Stimulated activated CD4-positive, alpha-beta T cell treated with anti-CD3 and anti-CD28 coated beads, TNF-alpha, amount 100 ng/mL, for 48 hours (primary cell): ENCODE measurements at places on chromosomes 4 and X.

DNA sequence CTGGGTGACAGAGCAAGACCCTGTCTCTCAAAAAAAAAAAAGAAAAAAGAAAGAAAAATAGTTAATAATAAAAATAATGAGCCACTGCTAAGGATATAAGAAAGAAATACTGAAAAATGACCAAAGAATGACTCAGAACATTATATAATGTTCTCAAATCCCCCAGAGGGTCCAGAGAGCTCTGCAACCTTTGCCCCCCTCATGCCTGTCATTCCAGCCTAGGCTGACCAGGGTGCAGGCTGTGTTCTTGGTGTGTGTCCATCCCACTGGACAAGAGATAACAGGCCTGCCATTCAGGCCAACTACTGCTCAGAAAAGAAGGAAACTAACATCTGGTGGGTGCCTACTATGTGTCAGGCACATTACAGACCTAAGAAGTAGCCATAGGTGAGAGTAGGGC lies 72.7 kb upstream of the EDNRA start:
- DNase-seq, result no peak

GRCh38 chr4:129901205-129901604 lies 805.3 kb downstream of the C4orf33 start:
- DNase-seq, result no peak

- DNase-seq, result no peak
Measured at GRCh38 chrX:49237060-49237459, 1.8 kb downstream of the CCDC22 start.

DNA sequence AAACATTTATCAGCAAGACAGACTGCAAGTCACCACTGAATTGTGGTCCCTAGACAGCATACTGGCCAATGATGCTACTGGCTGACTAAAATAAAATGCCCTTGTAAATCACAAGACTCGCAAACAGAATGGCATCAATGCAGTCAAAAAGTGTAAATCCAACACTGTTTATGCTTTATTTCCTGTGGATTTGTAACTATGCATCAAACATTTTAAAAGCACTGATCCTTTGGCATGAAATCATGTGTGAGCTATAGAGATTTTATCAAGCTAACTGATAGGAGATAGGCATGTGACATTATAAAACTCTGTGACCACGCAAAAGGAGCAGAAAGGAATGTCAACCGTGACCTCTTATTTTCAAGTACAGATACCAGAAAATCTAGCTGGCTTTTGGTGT lies 20.8 kb downstream of the MBNL3 start:
- DNase-seq, result no peak

GRCh38 chr4:189049682-189050081 lies 891.0 kb upstream of the FRG1 start:
- no peak for DNase-seq

- no peak for DNase-seq
Measured at GRCh38 chr4:128328106-128328505, 40.5 kb upstream of the PGRMC2 start.

DNA sequence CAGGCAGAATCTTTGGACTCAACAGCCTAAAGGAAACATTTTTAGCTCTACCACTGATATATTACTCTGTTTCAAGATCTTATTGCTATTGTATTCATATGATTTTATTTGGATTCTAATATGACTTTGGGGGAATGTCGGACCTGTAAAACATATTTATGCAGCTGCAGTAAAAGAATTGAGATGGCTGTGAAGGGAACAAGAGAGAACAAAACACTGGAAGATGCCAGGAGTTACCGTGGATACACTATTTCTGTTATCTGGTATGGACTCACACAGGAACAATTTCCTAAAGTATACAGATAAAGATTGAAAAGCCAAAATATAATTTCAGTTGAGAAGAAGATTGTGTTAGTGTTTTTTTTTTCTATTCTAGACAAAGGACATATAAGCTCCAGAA lies 113.0 kb upstream of the DCLK2 start:
- no peak for DNase-seq

DNA sequence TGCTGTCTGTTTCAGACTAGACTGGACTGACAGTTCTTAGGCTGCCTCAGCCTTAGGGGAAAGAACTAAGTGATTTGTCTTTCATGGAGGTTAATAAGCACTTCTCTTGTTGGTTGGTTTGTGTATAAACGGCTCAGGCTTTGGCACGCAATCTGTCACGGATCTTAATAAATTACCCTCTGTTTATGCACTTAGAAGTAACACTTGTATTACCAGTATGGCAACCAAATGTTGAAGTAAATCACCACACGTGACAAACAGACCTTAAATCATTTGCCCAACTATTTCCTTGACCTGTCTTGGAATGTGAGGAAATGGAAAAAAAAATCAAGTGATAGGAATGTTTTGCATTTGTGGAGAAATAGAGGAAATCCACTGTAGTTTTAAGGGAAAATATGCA lies 69.9 kb downstream of the TEX13A start:
- no peak for DNase-seq

GRCh38 chr4:128633067-128633466 lies 176.4 kb upstream of the JADE1 start:
- DNase-seq, result no peak

- no peak for DNase-seq
Measured at GRCh38 chr4:115454228-115454627, 340.8 kb upstream of the NDST4 start.

DNA sequence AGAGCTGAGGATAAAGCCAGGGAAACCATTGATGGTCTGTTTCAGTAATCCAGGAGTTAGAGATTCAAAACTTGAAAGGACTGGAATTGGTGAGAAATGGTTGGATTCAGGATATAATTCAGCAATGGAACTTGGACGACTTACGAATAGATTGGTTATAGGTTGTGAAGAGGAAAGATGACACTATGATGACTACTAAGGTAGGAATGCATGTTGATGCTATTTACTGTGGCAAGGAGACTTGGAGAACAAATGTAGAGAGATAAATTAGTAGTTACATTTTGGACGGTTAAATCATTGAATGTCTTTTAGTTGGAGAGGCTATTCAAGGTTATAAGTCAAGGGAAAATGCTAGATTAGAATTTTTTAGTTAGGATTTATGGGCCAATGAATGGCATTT lies 365.4 kb upstream of the TECRL start:
- DNase-seq, result no peak

DNA sequence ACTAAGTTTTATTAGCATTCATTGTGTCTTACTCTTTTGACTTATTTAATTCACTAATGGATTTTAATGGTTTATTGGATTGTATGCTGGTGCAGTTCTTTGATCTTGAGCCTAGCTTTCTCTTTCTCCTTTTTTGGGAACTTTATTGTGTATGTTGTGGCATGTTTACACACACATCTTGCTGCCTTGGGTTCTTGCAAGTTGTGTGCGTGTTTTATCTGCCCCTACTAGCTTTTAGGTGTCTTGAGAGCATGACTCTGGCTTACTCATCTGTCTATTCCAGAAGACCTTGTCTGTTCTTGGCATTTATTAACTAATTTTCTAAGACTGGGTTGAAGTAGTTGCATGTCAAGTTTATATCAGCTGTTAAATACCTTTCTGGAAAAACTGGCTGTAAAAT lies 2.7 kb downstream of the TMEM165 start:
- no peak for DNase-seq

GRCh38 chrX:31153475-31154047 lies 81.7 kb upstream of the FTHL17 start:
- no peak for DNase-seq

GRCh38 chrX:1564750-1565683 lies 26.4 kb upstream of the AKAP17A start:
- DNase-seq, result no peak

DNA sequence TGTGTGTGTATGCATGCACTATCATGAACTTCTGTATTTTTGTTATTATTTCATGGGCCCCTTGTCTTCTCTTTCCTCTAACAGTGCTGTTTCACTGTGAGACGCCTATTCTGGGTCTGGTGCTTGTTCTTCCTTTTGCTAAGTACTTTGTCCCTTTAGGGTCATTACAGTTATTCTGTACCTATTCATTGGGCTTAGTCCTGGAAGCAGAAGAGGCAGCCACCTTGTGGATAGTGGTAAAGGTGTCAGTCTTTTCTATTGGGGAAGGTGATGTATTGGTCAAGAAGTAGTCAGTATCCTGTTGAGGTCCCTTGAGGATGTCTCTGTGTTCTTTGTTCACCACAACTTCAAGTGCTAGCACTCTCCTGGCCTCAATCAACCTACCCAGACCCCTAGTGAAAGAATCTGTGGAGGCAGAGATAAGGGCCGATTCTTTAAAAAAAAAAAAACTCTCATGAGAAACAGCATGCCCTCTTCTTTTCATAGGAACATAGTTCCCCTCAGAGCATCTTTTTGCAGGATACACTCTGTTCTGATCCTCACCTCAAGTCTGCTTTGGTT lies 593.8 kb downstream of the SPRY1 start:
- DNase-seq, result no peak

GRCh38 chr4:67927251-67927650 lies 36.0 kb downstream of the TMPRSS11A start:
- no peak for DNase-seq

DNA sequence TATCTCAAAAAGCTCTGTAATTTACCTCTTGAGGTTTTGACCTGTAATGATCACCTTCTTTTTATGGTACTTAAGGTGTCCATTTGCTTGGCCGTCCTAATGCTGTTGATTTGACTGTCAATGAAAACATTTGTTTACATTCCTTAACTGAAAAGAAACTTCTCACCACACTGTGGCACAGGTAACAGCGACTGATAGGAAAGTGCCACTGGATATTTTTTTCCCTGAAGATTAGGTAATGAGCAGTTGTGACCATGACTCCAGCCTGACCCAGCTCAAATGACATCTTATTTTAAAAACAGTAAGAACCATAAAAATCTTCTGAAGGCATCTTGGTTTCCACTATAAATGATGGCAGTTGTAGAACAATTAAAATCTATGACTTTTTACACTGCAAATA lies 87.6 kb downstream of the HHIP start:
- no peak for DNase-seq

DNA sequence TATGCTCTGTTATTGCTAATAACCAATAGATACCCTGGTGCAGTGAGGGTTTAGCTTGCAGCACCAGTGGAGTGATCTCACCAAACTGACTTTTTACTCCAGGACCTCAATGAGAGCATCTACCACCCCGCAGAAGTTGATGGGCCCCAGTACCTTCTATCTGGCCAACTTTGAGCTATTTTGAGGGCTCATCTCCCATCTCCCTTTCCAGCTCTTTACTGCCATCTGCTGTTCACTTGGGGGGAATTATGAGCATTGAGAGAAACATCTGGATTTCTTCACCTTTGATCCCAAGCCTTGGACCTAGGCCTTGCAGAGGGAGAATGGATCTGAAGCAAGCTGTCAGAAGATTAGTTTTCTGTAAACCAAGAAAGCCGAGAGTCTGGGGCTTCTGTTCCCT lies 143.6 kb downstream of the TMEM164 start:
- no peak for DNase-seq

DNA sequence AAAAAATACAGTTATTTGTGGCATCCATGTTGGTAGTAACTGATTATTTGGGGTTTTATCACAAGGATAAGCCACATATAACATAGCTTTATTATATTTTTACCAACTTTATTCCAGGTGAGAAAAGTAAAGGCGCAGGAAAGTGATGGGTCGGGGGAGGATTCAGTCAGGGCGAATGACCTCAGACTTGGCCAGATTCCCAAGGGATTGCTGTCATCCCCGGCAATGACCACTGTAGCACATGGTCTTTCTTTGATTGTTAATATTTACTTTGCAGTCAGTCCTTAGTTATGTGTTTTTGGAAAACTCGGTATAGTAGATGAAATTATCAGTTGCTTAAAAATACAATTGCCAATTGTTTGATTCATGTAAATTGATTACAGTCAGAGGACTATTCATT lies 17.6 kb downstream of the GRIA3 start:
- no peak for DNase-seq

- DNase-seq, result no peak
Measured at GRCh38 chr4:165540206-165540830, 161.5 kb downstream of the CPE start.

DNA sequence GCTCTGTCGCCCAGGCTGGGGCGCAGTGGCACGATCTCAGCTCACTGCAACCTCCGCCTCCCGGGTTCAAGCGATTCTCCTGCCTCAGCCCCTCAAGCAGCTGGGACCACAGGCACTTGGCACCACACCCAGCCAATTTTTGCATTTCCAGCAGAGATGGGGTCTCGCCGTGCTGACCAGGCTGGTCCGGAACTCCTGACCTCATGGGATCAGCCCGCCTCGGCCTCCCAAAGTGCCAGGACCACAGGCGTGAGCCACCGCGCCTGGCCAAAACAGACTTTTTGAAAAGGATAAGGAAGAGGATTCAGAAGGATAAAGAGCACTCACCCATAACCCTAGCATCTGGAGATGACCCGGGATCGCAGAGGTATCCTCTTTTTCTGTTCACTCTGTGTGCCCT lies 224.5 kb upstream of the AGTR2 start:
- no peak for DNase-seq

DNA sequence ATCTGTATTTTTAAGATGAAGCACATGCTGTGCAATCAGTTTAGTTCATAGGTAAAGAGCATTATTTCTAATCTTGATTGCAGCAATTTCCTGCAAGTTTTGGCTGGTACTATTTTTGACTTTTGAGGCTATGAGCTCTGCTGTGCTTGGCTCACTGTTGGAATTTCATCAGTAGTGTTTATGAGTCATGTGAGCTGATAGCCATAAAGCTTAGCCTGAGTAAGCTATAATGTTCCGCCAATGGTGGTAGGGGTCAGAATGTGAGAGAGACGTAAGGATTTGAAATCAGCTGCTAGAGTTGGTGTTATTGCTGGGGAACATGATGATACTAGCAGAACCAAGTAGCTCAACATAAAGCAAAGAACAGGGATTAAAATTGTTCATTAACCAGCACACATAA lies 590.9 kb upstream of the GNPDA2 start:
- DNase-seq, result no peak

GRCh38 chr4:26803211-26803861 lies 57.3 kb upstream of the STIM2 start:
- no peak for DNase-seq

DNA sequence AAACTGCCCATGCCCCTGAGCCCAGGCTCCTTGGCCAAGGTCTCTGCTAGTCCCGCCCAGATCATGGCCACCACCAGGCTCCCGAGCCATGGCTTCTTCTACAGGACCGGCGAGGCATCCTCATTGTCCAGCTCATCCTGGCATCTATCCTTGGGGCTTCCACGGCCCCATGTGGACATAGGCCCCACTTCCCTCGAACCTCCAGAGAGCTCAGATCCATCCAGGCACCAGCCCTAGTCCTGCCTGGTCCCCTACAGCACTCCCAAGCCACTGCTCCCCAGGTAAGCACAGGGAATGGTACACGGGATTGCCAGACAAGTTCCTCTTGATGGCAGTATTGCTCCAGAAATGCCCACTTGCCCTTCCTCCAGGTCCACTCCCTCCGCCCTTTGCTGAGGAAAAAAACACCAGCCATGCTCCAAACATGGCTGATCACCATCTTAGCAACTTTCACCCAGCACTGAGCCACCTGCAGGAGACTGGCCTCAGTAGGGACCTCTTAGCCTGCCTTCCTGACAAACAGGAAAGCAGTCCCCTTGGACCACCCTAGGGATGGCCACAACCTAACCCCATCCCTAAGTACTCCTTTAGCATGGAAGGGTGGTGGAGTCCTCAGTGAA lies 272.1 kb upstream of the AGTR2 start:
- DNase-seq, result no peak
